Stimulated activated CD4-positive, alpha-beta T cell treated with anti-CD3 and anti-CD28 coated beads, Interleukin-12 subunit alpha, Interleukin-12 subunit beta, amount 100 ng/mL, for 24 hours (primary cell): ENCODE measurements at places on chromosomes 13 and 19.
A peak's percentile ranks its signal among the peaks of the same experiment; 100 is the strongest.

- DNase-seq: no peak
Observed at GRCh38 chr13:52849291-52850071, 1.0 kb upstream of the PCDH8 start.

DNA sequence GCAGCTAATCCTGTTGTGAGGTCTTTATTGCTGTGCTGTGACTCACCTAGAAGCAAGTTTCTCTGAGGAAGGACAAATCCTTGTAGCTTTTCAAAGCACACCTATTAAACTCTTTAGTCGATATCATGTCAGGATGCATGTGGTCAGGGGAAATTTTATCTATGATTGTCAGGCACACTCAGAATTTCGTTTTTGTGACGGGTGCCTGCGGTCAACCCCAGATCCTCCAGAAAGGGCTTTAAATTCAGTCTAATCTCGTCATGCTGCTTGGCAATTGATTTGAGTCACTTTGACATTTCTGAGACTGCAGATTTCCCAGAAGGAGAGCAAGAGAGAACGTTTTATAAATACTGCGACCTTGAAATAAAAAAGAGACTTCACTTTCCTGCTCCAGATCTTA is 316.9 kb downstream of the FGF9 start:
- no peak for DNase-seq

GRCh38 chr13:84961023-84961422 is 838.2 kb downstream of the SLITRK6 start:
- no peak for DNase-seq

- DNase-seq: peak; percentile 35
Observed at GRCh38 chr19:46610851-46611770, 10.0 kb downstream of the CALM3 start.

GRCh38 chr13:78317030-78317429 is 286.3 kb downstream of the POU4F1 start:
- no peak for DNase-seq

DNA sequence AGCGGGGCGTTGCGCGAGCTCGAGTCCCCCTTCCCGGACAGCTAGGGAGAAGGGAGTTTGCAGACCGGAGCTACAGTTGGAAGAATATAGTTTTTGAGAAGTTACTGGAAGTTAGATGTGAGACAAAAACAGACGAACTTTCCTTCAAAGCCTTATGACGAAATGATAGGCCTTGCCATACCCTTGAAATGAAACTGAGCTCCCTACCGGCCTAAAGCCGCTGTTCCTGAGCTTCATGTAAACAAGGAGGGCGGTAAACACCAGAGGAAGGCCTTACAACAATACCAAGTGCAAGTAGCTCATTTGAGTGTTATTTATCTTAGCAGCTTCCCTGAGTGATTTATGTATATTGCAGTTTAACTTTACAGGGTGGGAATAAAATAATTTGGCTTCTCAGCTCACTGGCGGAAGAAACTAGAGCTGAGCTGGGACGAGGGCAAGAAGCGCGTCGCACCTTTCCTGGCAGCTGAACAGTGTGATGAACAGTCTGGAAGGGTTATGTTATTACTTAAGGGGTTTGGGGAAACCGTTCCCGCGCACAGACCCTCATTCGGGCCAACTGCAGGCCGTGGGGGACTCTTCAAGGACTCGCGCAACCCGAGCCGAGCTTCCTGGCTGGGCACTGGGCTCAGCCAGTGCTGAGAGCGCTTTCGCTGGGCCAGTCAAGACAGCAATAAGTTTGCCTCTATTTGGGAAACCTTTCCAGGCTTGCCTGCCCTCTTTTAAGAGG is 111.2 kb downstream of the KCNRG start:
- no peak for DNase-seq

DNA sequence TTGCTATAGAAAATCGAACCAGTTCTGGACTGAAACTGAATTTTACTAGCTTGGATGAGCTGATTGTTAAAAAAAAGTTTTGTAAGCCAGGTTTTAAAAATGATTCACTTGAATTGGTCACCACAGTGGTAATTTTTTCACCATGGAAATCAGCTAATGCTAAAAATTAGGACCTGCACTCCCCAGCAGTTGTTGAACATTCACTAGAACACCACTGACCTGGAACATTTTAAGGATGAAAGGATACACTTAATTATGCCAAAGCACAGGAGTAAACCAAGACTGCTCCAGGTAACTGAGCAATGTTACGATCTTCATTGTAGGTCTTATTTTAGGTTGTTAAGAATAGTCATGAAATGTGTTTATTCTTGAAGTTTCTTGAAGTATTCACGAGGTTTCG is 1342.6 kb upstream of the SPRY2 start:
- no peak for DNase-seq

DNA sequence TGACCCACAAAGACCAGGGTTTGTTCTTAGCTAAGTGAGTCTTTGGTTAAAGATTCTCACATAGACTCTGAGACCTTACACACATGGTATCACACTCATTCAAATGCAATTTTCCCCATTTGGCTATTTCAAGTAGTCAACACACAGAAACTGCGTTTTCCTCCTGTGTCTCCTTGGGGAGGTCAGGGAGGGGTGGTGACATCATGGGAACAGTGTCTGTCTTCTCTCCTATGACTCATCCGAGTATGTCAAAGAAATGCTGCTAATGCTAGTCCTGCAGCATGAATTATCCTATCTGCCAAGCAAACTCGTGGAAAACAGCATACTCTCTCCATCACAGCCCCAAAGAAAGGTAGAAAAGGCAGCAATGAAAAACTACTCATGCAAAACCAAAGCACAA is 100.2 kb downstream of the ENOX1 start:
- no peak for DNase-seq

DNA sequence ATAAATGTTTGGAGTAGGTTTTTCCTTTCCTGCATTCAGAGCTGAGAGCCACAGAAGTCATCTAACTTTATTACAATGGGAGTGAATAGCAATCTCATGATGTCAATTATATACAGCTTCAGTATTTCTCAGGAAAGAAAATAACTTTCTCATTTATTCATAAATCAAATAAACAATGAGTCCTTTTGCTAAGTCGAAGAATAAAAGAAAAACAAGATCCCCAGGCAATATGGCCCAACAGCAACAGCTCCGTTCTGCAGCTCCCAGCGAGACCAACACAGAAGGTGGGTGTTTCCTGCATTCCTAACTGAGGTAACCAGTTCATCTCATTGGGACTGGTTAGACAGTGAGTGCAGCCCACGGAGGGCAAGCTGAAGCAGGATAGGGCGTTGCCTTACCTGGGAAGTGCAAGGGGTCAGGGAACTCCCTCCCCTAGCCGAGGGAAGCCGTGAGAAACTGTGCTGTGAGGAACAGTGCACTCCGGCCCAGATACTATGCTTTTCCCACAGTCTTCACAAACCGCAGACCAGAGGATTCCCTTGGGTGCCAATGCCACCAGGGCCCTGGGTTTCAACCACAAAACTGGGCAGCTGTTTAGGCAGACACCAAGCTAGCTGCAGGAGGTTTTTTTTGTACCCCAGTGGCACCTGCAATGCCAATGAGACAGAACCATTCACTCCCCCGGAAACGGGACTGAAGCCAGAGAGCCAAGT is 128.2 kb downstream of the SLITRK1 start:
- DNase-seq: no peak

DNA sequence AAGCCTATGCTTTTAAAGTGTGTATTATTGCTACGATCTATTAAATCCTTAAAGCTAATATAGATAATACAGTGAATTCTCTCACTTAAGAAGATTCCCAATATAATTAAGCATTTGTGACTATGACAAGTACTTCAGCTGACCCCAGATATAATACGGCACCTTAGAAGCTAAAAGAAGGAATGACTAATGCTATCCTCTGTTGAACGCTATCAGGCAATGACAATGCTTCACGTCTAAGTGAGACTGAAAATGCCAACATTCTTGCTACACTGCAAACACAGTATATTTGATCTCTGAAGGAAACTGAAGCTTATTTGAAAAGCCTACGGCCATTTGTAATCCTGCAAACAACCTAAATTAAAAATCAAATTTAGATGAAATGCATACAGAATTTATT is 19.7 kb downstream of the VWA8 start:
- no peak for DNase-seq

GRCh38 chr13:24865163-24865953 is 101.4 kb downstream of the RNF17 start:
- DNase-seq: no peak

GRCh38 chr19:45498411-45499195 is at the start of gene PPM1N:
Gene PPM1N, plus strand, starts transcription at chr19:45498443. Its CDS starts 30 bp downstream, at chr19:45498473.
- no peak for DNase-seq

- DNase-seq: no peak
Observed at GRCh38 chr13:91368101-91368500, 20.6 kb downstream of the MIR17HG start.

DNA sequence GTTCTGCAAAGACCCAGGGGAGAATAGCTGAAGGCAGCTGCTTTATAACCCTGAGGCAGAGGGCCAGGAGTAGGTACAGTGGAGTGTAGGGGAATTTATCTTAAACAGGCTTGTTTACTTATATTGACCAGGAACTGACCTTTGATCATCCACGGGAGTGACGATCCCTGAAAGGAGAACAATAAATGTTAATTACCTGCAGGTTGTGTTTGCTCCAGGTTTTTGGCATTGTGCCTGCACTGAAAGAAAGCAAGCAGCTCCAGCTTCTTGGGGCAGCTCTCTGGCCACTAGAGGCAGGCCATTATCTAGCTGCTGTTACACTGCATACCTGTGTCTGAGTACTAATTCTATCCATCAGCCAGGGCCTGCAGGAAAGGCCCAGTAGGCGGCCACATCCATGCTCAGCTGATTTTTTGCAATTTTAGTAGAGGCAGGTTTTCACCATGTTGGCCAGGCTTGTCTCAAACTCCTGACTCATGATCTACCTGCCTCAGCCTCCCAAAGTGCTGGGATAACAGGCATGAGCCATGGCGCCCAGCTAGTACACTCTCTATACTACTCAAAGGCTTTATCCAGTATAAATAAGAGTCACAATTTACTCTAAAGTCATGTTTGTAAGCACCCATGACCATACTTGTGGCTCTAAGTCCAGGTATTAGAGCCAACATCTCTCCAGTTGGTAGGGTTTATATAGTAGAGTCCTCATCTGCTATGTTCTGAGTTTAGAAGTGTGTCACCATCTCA is 8.5 kb upstream of the ZNF91 start:
- no peak for DNase-seq

DNA sequence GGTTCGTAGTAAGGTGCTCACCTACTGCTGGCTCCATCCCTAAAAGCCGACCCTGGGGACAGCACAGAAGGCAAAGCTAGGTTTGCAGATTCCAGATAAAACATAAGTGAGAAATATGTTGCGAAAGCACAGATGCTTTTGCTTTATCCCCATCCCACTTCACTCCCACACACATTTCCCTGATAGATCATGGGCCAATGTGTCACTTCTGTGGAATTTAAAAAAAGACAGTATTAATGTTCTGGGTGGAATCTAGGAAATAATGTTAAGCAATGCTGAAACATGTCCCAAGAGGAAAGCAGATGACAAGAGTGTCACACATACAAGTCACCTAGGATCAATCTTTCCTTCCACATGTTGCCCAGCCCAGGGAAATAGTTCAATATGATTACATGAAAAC is 661.0 kb upstream of the MIR17HG start:
- DNase-seq: no peak

GRCh38 chr13:66344805-66345517 is 885.2 kb downstream of the PCDH9 start:
- no peak for DNase-seq

GRCh38 chr13:97387485-97387839 is 46.5 kb upstream of the RAP2A start:
- no peak for DNase-seq

- DNase-seq: no peak
Observed at GRCh38 chr13:33561627-33562026, 256.3 kb upstream of the RFC3 start.

- no peak for DNase-seq
Observed at GRCh38 chr13:75196147-75196837, 285.7 kb downstream of the TBC1D4 start.
